ENCODE measurements at places on chromosomes 13 and 19.

GRCh38 chr19:42424345-42424707 lies 2.9 kb downstream of the LIPE start:
- no peak for DNase-seq

DNA sequence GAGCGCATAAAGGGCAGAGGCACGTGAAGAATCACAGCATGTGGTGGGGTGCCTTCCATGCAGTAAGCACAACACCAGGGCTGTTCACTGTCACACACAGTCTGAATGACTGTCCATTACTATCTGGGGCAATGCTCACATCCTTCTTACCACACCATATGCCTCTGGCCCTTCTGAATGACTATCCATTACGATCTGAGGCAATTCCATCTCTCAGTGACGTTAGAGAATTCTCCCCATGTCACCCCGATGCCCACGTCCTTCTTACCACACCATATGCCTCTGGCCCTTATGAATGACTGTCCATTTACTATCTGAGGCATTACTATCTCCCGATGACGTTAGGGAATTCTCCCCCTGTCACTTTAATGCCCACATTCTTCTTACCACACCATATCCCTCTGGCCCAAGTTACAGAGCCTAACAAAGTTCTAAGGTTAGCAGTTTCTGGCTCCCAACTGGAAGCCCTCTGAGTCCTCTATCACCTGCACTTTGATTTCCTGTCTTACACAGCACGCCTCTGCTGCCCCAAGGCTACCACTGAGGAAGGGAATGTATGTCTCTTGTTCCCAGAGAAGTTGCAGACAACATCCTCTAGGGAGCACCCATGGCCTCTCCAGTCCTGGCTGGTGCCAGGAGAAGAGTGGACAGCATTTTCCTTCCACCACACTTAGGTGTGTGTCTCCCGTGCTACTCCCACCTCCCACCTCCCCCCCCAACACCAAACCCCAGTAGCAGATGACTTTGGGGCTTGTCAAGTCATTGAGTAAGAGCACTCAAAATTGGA lies 154.8 kb downstream of the COG6 start:
- no peak for DNase-seq

DNA sequence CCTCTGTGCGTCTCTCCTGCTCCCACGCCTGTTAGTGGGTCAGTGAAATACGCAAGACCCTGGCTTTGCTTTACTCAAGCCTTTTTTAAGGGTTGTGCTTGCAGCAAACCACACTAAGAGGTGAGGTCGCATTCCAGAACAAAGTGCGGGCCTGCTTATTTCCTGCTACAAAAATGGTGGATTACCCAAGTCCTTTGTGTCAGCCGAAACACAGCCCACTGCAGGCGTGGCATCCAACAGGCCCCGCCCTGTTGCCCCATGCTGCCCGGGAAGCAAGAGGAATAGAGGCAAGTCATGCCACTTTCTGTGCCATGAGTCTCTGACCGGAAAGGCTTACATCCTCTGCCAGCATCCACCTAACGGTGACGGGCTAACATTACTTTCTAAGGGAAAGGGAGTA lies 7.7 kb upstream of the IRS2 start:
- no peak for DNase-seq

DNA sequence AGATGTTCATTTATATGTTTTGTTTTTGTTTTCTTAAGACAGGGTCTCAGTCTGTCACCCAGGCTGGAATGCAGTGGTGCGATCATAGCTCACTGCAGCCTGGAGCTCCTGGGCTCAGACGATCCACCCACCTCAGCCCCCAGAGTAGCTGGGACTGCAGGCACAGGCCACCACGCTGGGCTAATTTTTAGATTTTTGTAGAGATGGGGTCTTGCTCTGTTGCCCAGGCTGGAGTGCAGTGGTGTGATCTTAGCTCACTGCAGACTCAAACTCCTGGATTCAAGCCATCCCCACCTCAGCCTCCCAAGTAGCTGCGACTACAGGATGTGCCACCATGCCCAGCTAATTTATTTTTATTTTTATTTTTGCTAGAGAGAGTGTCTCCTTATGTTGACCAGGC lies 45.7 kb downstream of the NFIC start:
- DNase-seq: no peak

DNA sequence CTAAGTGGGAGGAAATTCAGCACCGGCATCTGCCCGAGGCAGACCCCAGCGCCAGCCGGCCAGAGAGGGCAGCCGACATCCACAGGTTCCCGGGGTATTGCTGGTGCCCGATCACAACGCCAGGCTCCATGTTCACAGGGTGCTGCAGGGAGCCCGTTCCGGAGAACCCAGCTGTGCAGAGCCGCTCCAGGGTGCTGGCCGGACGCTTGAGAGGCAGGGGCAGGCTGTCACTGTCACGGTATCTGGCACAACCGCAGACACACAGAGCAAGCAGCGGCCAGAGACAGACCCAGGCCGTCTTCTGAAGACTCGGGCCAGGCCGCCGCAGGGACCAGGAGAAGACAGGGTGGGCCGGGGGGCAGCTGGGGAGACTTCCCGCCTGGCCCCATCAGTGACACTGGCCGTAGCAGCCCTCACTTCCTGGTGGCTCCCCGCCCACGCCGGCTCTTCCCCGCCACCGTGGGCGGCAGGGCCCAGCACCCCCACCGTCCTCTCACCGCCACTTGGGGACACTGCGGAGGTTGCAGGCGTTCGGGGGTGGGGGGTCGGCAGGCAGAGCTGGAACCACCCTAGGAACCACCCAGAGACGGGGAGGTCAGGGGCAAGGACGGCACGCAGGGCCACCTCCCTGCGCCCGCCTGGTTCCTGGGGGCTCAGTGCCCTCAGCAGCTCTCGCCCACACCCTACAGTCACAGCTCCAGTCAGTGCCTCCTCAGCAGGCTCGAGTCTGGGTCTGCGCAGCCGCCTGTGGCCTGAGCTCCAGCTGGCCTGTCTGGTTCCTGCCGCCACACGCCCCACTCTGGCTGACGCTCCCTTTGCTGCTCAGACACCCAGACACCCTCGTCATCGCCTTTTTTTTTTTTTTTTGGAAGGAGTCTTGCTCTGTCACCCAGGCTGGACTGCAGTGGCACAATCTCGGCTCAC lies 3.8 kb downstream of the RNF126 start:
- DNase-seq: no peak

GRCh38 chr13:27834095-27834494 lies 41.8 kb downstream of the GSX1 start:
- no peak for DNase-seq

DNA sequence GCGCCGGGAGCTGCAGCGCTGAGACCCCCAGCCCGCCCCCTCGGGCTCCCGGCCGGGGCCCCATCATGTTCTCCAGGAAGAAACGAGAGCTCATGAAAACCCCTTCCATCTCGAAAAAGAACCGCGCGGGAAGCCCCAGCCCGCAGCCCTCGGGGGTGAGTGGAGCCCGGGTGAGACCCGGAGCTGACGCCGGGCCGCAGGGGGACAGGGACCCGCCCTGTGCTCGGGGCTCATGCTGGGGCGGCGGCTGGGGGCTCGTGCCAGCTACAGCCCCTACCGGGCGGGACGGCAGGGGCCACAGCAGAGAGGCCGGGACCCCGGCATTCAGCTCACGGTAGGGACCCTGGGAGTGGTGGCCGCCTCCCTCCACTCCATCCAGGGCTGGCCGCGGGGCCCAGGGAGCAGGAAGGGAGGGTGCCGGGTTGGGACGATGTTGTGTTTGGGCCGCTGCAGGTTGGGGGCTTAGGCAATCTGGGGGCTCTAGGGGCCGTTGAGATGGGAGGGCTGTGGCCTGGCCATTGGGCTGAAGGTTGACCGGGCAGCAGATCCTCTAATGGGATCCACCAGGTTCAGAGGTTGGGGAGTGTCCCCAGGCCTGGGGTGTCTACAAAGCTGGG lies 482 bp downstream of the ARHGAP45 start:
- DNase-seq: peak; percentile 70

All from stimulated activated CD4-positive, alpha-beta T cell treated with anti-CD3 and anti-CD28 coated beads, Interleukin-2, amount 100 ng/mL, for 24 hours (primary cell).